ENCODE measurements at places on chromosomes 2 and 18. TPM values are rescaled to one million over a fixed set of nuclear protein-coding genes. Genes with fewer than 3 reads are reported as not detected.

DNA sequence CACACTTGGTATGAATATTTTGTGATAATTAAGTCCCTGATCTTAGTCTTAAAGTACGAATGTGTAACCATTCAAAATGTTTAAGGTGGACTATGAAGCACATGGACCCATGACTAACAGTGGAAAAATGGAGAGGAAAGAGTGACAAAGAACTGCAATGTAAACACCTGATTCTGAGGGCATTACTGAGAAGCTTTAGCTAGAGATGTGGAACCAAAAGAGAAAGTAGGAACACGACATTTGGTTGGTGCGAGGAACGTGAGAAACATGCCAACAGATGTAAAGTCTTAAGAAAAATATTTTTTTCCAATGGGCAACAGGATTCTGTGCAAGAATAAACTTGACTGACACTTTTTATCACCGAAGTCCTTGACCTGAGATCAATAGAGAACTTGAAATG is 1618.6 kb downstream of the DPP10 start:
- no peaks in the 10 kb centered on the region for H3K4me1 ChIP-seq
- H3K27me3 ChIP-seq, result no peaks in the 10 kb centered on the region
- no peak for DNase-seq
- no peak overlapping the region for H3K4me3 ChIP-seq

DNA sequence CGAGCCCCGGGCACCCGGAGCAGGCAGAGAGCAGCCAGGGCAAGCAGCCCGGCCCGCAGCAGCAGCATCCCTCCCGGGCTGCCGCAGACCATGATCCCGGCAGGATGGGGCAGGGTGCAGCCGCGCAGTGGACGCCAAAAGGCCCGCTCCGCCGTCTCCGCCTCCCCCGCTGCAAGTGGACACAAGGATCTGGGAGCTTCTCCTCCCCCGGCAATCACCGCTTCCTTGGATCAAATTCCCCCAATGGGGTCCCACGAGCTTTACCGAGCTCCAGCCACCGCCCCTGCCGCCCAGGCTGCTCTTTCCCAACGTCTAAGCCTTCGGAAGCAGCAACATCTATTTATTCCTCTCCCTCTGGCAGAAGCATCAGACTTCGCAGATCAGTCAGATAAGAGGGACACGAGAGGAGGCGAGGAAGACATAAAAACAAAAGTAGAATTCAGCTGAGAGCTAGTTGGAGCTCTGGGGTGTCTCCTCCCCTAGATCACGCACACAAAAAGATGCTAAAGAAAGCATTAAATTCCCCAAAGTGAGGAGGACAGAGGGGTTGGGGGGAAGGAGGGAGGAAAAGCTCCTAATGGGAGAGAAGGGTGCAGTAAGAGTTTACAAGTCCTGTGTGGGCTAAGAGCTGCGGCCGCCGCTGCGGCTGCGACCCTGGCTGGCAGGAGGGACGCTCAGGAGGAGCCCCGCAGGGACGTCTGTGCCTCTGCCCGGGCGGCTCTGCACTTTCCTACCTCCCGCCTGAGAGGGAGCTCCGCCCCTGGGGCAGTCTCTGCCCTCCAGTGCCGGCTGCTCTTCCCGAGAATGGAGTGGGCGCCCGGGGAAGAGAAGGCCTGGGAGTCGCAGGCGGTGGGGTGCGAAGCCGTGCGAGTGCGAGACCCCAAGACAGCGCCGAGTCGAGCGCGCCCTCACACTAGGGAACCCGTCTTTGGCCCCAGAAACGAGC is at the start of gene FRZB:
Gene FRZB (minus strand): TSS at position 177 of the 946 bp plus-strand sequence. CDS start 85 bp downstream, at position 92.
- H3K27me3 ChIP-seq, result peaks cover 20% of the 10 kb centered on the region
- H3K4me1 ChIP-seq, result no peaks in the 10 kb centered on the region
- H3K36me3 ChIP-seq, result no peaks in the 10 kb centered on the region
- no peak within 1 kb of the TSS for H3K27ac ChIP-seq

GRCh38 chr2:105697781-105698449 is 46.8 kb upstream of the NCK2 start:
- no peaks in the 10 kb centered on the region for H3K36me3 ChIP-seq
- no peaks in the 10 kb centered on the region for H3K4me1 ChIP-seq
- H3K27ac ChIP-seq, result no peak overlapping the region
- DNase-seq, result no peak
- no peaks in the 10 kb centered on the region for H3K27me3 ChIP-seq
- H3K4me3 ChIP-seq, result no peak overlapping the region

- H3K36me3 ChIP-seq, result no peaks in the 10 kb centered on the region
- no peaks in the 10 kb centered on the region for H3K4me1 ChIP-seq
These were observed 927.5 kb downstream of the ERBB4 start for GRCh38 chr2:211611061-211611518.

DNA sequence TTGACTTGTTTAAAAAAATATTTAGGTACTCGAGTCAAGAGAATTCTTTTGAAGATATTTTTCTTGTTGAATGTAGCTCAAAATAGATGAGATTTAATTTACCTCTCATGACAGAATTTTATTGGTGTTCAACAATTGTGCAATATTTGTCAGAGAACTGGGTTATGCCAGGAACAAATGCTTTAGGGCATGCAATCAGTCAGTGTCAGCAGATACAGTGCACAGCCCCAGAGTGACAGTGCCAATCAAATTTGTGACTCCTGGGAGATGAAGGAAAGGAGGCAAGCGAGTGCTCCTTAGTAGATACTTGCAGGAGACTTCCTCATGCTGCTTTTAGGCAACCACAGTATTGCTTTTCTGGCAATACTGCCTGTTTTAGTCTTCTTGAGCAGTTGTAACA is 81.2 kb upstream of the DSEL start:
- no peaks in the 10 kb centered on the region for H3K27me3 ChIP-seq
- H3K4me1 ChIP-seq, result no peaks in the 10 kb centered on the region
- no peaks in the 10 kb centered on the region for H3K36me3 ChIP-seq
- H3K4me3 ChIP-seq, result no peak overlapping the region
- H3K27ac ChIP-seq, result no peak overlapping the region

The SATB2 gene
- 0.13 TPM for total RNA-seq

The KCNK3 gene
- not detected for total RNA-seq

The GTF2A1L gene
- total RNA-seq, result not detected

Data from CD8-positive, alpha-beta memory T cell (primary cell).